ENCODE measurements at places on chromosomes 6 and 20. TPM values are rescaled to one million over a fixed set of nuclear protein-coding genes. Genes with fewer than 3 reads are reported as not detected.

The GABRR1 gene
- 0.41 TPM for total RNA-seq

The CASS4 gene
- 2.8 TPM for total RNA-seq

The MEP1A gene
- total RNA-seq: not detected

The POU5F1 gene
- 7.5 TPM for total RNA-seq

The TAAR6 gene
- not detected for total RNA-seq

The TTBK1 gene
- total RNA-seq: 0.10 TPM

The AHCY gene
- total RNA-seq: 73.4 TPM

The PAK5 gene
- 0.10 TPM for total RNA-seq

The LY6G6D gene
- total RNA-seq: not detected

The DUSP15 gene
- 0.82 TPM for total RNA-seq

The OR2J3 gene
- not detected for total RNA-seq

The IRAK1BP1 gene
- total RNA-seq: 8.0 TPM

The IL17F gene
- total RNA-seq: not detected

The PRSS35 gene
- 12.4 TPM for total RNA-seq

The GJA10 gene
- not detected for total RNA-seq

The NRSN1 gene
- 0.51 TPM for total RNA-seq

The CBLN4 gene
- not detected for total RNA-seq

The KCNK15 gene
- total RNA-seq: 0.41 TPM

The HECA gene
- total RNA-seq: 34.2 TPM

The CTCFL gene
- not detected for total RNA-seq

The FKBP1A gene
- 108 TPM for total RNA-seq

The BTNL2 gene
- total RNA-seq: not detected

The SLC26A8 gene
- not detected for total RNA-seq

The SLC32A1 gene
- total RNA-seq: not detected

The TRIM31 gene
- not detected for total RNA-seq

Data from tongue (tissue), 3 donors.